ENCODE measurements at places on chromosomes 7 and 10. TPM values are rescaled to one million over a fixed set of nuclear protein-coding genes. Genes with fewer than 3 reads are reported as not detected.

The OR2A12 gene
- total RNA-seq = not detected

The MOGAT3 gene
- total RNA-seq = not detected

The CYP2E1 gene
- total RNA-seq = 0.59 TPM

The GIMAP5 gene
- total RNA-seq = 0.08 TPM

The MYL7 gene
- 0.82 TPM for total RNA-seq

The MYL10 gene
- not detected for total RNA-seq

The PRRT4 gene
- total RNA-seq = not detected

The PILRA gene
- 0.82 TPM for total RNA-seq

The SSMEM1 gene
- not detected for total RNA-seq

The TUBAL3 gene
- total RNA-seq = not detected

The HOXA2 gene
- not detected for total RNA-seq

The HMX2 gene
- total RNA-seq = not detected

The GIMAP1 gene
- total RNA-seq = not detected

The SEPTIN14 gene
- not detected for total RNA-seq

The CLCN1 gene
- total RNA-seq = not detected

The SLC18A3 gene
- under 0.01 TPM for total RNA-seq

The FANK1 gene
- 13.9 TPM for total RNA-seq

The ZNF775 gene
- 5.3 TPM for total RNA-seq

The OR2A1 gene
- 0.08 TPM for total RNA-seq

The FFAR4 gene
- total RNA-seq = not detected

The GOLGA7B gene
- not detected for total RNA-seq

The NDUFA5 gene
- total RNA-seq = 41.0 TPM

The PAX4 gene
- total RNA-seq = not detected

The CYP26C1 gene
- 0.23 TPM for total RNA-seq

The OLAH gene
- total RNA-seq = not detected

The LEP gene
- 0.94 TPM for total RNA-seq

The SLC26A5 gene
- not detected for total RNA-seq

The UBE2D4 gene
- 12.1 TPM for total RNA-seq

The PFKP gene
- 342 TPM for total RNA-seq

The RELN gene
- 0.08 TPM for total RNA-seq

The KIF11 gene
- total RNA-seq = 6.5 TPM

The SPDYE16 gene
- total RNA-seq = 0.12 TPM

The SFRP4 gene
- total RNA-seq = 65.8 TPM

The NPC1L1 gene
- total RNA-seq = not detected

The HOXA5 gene
- total RNA-seq = not detected

The CYP2C18 gene
- total RNA-seq = not detected

The FUOM gene
- total RNA-seq = 24.3 TPM

The CPED1 gene
- total RNA-seq = 32.2 TPM

The ZFAND2A gene
- total RNA-seq = 10.1 TPM

The SRI gene
- total RNA-seq = 99.0 TPM

The AOAH gene
- total RNA-seq = not detected

The INA gene
- total RNA-seq = 0.30 TPM

The RSPH10B2 gene
- 0.30 TPM for total RNA-seq

The C10orf67 gene
- not detected for total RNA-seq

The BHLHA15 gene
- not detected for total RNA-seq

The HOXA3 gene
- not detected for total RNA-seq

The HECW1 gene
- total RNA-seq = not detected

The BICC1 gene
- total RNA-seq = 102 TPM

The PHYHIPL gene
- not detected for total RNA-seq

The ANK3 gene
- total RNA-seq = 48.9 TPM

The ANKRD26 gene
- 7.0 TPM for total RNA-seq

The FAM221A gene
- 3.0 TPM for total RNA-seq

The AS3MT gene
- 5.9 TPM for total RNA-seq

The ARHGAP22 gene
- total RNA-seq = 28.0 TPM

Data from smooth muscle cell of the coronary artery (primary cell).